ENCODE measurements at places on chromosomes 4 and X.

GRCh38 chrX:143095816-143096215, 70.1 kb downstream of the SPANXN4 start:
- no peak for DNase-seq

DNA sequence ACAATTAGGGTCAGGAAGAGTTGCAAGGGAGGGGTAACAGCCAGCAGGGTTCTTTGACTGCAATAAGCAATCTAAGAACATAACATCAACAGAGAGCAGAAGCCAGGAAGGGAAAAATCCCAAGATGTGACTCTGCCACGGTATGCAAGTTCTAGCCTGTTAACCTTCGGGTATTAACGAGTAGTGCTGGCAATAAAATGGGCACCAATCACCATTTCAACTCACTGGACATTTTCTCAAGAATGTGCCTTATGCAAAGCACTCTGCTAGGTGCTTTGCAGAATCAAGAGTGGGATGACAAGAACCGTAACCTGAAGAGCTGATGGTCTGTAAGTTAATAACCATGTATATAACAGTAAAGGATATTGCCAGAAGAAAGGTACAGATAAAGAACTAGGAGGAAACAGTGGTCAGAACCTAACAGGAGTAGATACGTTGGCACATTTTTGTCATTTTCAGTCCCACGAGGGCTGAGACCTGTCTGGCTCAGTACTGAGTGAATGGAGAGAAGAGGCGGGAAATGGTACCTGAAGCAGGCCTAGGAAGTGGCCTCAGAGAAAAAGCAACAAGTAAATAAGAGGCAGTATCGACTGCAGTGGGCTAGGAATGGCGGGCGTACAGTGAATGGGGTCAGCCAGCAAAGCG, 2.7 kb downstream of the ELOVL6 start:
- DNase-seq = no peak

- DNase-seq = no peak
These were observed 62.9 kb downstream of the MID1IP1 start for GRCh38 chrX:38864165-38864564.

GRCh38 chrX:19688426-19688825, 173.1 kb upstream of the MAP3K15 start:
- DNase-seq = no peak

DNA sequence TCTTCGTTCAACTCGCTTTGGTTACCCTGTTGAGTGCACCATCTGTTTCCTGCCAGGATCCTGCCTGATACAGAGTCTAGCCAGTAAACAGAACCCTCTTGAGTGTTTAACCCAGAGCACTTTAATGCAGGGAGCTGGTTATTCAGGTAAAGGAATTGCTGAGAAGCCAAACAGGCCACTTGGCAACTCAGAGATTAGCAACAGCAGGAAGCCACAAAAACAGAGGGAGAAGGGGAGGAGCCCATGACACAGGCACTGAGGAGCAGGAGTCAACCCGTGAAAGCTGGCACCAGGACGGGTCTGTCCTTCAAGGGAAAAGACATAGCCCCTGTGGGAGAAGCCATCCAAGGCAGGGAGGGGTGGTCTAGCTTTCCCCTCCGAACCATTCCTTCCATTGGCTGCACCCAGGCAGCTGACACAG, 641.4 kb downstream of the ZNF674 start:
- no peak for DNase-seq

DNA sequence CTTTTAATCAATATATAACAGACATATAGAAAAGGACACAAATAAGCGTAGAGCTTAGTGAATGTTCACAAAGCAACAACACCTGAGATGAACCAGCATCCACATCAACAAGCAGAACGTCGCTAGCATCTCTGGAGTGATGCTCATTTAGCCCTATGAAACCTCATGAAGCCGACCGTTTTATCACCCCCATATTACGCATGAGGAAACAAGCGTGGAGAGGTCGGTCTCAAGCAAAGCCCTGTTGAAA, 524 bp upstream of the RPS3A start:
- no peak for DNase-seq

DNA sequence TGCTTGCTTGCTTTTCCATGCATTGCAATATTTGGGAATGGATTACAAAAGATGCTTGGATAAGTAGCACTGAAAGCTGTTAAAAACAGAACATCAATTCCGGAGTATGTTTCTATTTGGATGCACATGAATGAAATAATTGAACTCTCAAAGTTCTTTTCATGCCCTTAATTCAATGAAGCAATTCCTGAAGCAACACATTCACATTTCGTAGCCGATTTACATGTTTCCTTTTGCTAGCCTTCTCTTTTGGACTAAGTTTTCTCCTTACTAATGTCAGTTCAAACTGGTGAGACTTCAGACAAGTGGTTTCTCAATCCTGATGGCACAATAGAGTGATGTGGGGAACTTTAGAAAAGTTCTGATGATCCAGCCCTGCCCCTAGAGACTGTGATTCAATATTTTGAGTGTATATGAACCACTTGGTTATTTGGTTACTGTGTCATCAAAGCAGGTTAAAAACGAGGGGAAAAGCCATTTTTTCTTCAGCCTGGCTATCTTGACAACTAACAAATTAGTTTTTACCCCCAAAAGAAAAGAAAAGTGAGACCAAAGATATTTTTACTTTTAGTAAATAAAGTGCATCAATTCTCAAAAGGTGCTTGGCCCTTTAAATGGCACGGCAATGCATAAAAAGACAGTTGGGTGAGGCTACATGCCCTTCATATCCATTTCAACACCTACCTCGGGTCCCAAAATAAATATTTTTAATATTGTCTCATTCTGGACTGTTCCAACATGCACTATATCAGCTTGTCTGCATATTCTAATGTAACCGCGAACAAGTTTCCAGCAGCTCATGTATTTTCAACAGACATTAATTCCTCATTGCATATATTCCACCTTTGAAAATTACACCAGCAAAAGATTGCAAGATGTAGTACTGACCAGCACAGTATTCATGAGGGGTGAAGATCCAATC, 90.1 kb upstream of the RPL34 start:
- DNase-seq = no peak

GRCh38 chr4:104395168-104395614, 99.5 kb downstream of the CXXC4 start:
- no peak for DNase-seq

- DNase-seq = no peak
These were observed 212.6 kb downstream of the FMR1NB start for GRCh38 chrX:148193759-148194158.

DNA sequence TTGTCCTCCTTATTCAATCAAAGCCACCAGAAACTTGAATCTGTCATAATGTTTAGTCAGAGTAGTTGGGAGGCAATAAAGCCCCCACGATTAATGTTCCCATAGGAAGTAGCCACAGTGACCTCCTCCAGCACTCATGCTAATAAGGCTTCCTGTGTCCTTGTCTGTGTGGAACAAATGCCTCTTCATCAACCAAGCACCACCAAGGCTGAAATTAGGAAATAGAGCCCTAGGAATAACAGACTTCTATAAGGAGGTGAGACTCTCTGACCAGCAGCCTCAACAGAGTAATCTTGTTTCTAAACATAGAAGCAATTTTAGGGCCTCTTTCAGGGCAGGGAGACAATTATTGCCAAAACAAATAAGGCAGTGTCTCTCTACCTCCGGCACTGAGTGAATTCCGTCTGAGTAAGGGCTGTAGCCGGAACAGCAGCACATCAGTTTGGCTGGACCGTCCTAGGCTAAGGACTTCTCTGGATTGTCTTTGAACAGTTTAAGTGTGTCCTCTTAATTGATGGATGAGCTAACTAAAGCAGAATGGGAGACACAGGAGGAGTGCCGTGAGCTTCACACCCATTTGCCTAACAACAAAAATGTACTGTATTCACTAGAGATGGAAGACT, 329.2 kb upstream of the HAND2 start:
- DNase-seq = no peak
